NCI-H446 (cell line): ENCODE measurements at places on chromosomes 3 and 15.

GRCh38 chr3:194951931-194952582 lies 266.4 kb downstream of the FAM43A start:
- no peak for DNase-seq

- no peak for DNase-seq
These were observed 43.6 kb upstream of the ATP2B2 start for GRCh38 chr3:10548992-10549391.

GRCh38 chr15:71601038-71601834 lies 209.1 kb upstream of the NR2E3 start:
- no peak for DNase-seq

DNA sequence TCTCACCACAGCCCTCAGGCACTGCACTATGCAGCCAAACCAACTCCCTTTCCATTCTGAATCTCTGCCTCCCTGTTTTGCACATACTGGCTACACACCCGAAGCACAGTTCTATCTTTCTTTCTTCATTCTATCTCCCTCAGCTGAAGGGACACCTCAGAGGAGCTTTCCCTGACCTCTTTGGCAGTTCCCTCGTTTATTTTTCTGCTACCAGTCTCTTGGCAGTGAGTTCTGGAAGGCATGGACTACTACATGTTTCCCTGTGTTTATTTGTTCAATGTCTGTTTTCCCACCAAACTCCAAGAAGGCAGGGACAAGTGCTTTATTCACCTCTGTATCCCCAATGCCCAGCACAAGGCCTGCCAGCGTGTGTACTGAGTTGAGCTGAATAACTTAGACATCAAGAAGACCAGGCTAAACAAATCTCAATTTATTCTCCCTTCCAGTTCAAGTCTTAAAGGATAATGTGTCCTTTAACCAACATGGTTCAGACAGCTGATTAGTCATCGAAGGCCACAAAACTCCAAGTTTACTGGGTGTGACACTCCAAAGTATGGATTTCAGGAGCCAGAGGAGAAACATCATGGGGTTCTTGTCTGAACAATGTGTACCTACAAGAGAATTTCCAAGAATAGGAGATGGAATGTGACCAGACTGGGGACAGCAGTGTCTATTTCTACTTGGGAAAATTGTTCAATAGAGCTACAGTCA lies 260.1 kb upstream of the CTNNB1 start:
- no peak for DNase-seq

DNA sequence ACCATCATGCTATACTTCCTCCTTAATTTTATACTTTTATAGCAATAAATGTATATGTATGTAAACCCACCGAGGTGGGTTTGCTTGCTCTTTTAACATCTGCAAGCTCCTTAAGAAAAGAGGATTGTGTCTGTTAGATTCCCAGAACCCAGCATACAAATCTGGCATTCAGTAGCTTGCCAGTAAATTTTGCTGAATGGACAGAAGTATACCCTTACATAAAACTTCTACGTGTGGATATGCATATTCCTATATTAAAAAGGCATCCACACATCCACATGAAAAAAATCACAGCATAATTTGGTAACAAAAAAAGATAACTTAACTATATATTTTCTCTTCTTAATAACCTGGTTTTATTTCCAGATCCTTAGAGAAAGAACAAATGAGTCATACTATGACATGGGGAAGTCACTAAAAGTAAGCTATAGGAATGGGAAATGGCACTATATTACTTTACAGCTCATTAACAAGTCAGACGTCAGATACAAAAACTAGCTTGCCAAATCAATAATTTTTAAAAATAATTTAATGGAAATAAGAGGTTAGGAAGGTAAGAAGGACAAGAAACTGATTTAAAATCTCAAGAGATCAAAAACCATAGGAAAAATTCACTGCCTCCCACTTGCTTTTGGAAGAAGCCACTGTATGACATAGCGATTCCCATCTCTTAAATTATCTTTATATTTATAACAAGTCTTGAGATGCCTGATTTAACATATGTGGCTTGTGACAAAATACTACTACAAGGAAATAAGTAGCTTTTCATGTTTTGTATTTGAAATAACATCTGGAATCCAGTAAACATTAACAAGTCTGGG lies 68.7 kb downstream of the SUMF1 start:
- no peak for DNase-seq
